Endothelial cell (in vitro differentiated cells): ENCODE measurements at places on chromosomes 5 and 9.

- DNase-seq, result no peak
- peaks cover 23% of the 10 kb centered on the region for H3K27me3 ChIP-seq
- H3K36me3 ChIP-seq, result peaks cover 25% of the 10 kb centered on the region
These were observed 133.4 kb downstream of the DAB2IP start for GRCh38 chr9:121784731-121785411.

DNA sequence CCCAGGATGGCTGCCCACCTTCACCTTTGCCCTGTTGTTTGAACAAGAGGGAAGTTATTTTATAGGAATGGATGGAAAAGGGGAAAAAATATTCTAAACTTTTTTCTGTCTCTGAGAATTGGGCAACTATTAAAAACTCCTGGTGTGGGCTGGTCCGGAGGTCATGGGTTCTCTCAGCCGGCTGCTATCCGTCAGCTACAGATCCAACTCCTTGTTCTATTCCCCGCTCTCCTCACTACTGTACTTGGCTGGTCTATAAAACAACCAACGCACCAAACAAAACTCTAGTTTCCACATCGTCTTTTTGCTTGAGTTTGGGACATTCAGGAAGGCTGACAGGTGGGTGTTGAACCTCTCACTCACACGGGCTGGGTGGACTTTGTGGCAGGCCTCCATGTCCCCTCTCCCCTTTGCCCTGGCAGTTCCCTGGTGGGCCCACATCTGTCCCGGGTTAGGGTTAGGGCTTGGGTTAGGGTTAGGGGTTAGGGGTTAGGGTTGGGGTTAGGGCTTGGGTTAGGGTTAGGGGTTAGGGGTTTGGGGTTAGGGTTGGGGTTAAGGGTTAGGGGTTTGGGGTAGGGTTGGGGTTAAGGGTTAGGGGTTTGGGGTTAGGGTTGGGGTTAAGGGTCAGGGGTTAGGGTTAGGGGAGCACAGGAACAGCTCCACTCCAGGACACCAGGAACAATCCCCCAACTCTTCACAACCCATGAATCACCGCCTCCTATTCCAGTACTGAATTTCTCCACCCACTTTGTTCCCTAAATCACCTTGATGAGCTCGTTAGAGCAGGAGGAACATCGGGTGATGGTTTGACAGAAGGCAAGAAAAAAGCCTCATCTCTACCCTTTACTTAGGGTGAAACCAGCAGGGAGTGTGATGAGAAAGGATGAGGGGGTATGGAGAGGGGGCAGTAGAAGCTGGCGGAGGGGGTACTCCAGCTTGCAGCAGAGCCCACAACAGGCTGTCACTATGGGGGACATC lies 302.1 kb upstream of the IRX4 start:
- no peak overlapping the region for H3K27ac ChIP-seq
- H3K4me3 ChIP-seq, result no peak overlapping the region
- H3K36me3 ChIP-seq, result peaks cover 4% of the 10 kb centered on the region

GRCh38 chr5:198516-199196 lies 7.4 kb downstream of the LRRC14B start:
- H3K27me3 ChIP-seq, result peaks cover 1% of the 10 kb centered on the region
- peaks cover 3% of the 10 kb centered on the region for H3K4me1 ChIP-seq
- peaks cover 5% of the 10 kb centered on the region for H3K36me3 ChIP-seq
- H3K27ac ChIP-seq, result no peak overlapping the region
- no peak for DNase-seq

DNA sequence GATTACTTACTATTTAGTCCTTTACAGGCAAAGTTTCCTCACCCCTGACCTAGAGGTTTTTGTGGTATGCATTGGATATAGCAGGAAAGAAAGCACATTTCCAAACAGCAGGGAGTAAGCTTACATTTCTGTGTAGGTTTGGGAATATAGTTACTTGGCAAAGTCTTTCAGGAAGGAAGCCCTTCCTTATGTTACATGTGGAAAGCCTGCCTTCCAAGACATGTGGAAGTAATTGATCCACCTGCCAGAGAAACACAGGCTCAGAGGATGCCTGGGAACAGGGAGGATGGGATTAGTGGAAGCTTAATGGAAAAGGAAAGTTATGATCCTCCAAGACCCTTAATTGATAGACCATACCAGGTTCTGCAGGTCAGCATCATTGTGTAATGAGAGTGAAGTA lies 87.3 kb upstream of the PPP1R2B start:
- H3K36me3 ChIP-seq, result no peaks in the 10 kb centered on the region
- H3K27me3 ChIP-seq, result no peaks in the 10 kb centered on the region
- H3K4me3 ChIP-seq, result no peak overlapping the region

DNA sequence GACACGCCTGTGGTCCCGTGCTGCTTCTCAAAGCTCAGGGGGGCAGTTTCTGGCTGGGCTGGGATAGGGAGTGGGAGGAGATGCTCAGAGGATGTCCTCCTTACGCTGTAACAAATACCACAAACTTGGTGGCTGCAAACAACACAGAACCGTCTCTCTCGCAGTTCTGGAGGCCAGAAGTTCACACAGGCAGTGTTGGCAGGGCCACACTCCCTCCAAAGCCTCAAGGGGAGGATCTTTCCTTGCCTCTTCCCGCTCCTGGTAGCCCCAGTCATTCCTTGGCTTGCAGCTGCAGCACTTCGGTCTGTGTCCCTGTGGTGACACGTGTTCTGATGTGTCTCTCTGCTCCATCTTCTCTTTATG lies 10.4 kb upstream of the ORM1 start:
- peaks cover 4% of the 10 kb centered on the region for H3K27me3 ChIP-seq
- no peak overlapping the region for H3K27ac ChIP-seq
- H3K36me3 ChIP-seq, result peaks cover 18% of the 10 kb centered on the region
- no peaks in the 10 kb centered on the region for H3K4me1 ChIP-seq
- no peak for DNase-seq

- DNase-seq, result no peak
- no peak overlapping the region for H3K27ac ChIP-seq
- peaks cover 21% of the 10 kb centered on the region for H3K36me3 ChIP-seq
- H3K27me3 ChIP-seq, result peaks cover 5% of the 10 kb centered on the region
- H3K4me1 ChIP-seq, result peaks cover 2% of the 10 kb centered on the region
These were observed 232.9 kb downstream of the GOLPH3 start for GRCh38 chr5:31941151-31941755.

- H3K4me3 ChIP-seq, result no peak overlapping the region
- no peak overlapping the region for H3K27ac ChIP-seq
- no peak for DNase-seq
- peaks cover 1% of the 10 kb centered on the region for H3K27me3 ChIP-seq
- H3K36me3 ChIP-seq, result no peaks in the 10 kb centered on the region
These were observed 410.2 kb downstream of the ACTL7B start for GRCh38 chr9:108445431-108446071.

GRCh38 chr5:134982230-134982629 lies 14.5 kb downstream of the CATSPER3 start:
- no peak overlapping the region for H3K4me3 ChIP-seq
- H3K27me3 ChIP-seq, result no peaks in the 10 kb centered on the region
- no peaks in the 10 kb centered on the region for H3K4me1 ChIP-seq
- no peak for DNase-seq

- no peaks in the 10 kb centered on the region for H3K36me3 ChIP-seq
- H3K27me3 ChIP-seq, result peaks cover 2% of the 10 kb centered on the region
- no peak overlapping the region for H3K4me3 ChIP-seq
These were observed 576.7 kb upstream of the ACO1 start for GRCh38 chr9:31807574-31808256.

DNA sequence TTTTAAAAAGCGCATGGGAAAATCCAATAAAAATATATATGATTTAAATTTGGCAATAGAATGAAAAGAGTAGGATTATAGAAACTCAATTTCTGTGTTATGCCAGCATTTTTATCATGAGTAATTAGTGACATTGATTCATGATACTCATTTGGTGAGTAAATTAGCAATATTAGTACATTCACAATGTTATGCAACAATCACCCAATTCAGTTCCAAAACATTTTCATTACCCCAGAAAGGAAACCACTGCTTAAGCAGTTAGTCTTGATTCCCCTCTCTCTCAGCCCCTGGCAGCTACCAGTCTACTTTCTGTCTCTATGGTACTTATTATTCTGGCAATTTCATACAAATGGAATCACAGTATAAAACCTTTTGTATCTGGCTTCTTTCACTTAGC lies 27.0 kb downstream of the OSMR start:
- peaks cover 10% of the 10 kb centered on the region for H3K4me1 ChIP-seq
- no peaks in the 10 kb centered on the region for H3K27me3 ChIP-seq
- no peak overlapping the region for H3K27ac ChIP-seq
- no peak for DNase-seq

GRCh38 chr9:21607576-21607975 lies 125.5 kb upstream of the IFNE start:
- no peak overlapping the region for H3K27ac ChIP-seq
- no peaks in the 10 kb centered on the region for H3K27me3 ChIP-seq
- no peak for DNase-seq
- no peak overlapping the region for H3K4me3 ChIP-seq

DNA sequence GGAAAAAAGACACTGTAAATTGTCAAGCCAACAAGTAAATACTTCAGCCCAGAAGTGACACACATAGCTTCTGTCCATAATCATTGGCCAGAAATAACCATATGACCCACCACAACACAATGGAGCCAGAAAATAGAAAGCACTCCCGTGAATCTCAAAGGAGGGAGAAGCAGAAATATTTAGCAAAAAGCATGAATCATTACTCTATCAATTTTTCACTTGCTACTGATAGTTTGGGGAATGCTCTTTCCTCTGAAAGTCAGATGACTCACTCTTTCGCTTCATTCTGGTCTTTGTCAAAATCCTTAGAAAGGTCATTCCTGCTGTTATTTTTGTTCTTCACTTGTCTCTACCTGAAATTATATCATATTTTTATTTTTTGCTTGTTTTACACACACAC lies 312.6 kb downstream of the TMEM232 start:
- H3K27ac ChIP-seq, result no peak overlapping the region
- H3K27me3 ChIP-seq, result peaks cover 3% of the 10 kb centered on the region
- no peak for DNase-seq
- no peak overlapping the region for H3K4me3 ChIP-seq

DNA sequence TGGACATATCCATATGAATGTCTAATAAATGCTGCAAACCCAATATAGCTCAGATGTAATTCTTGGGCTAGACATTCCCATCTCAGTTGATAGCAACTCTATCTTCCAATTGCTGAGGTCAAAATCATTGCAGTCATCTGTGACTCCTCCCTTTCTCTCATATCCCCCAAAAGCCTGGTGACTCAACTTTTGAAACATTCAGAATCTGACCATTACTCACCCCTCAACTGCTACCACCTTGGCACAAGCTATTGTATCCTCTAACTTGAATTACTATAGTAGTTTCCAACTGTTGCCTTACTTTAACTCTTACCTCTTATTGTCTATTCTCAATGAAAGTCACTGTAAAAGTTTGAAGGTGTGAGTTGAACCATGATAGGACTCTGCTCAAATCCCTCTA lies 600.1 kb upstream of the RGMB start:
- no peaks in the 10 kb centered on the region for H3K4me1 ChIP-seq
- H3K27me3 ChIP-seq, result peaks cover 2% of the 10 kb centered on the region
- no peak for DNase-seq
- H3K4me3 ChIP-seq, result no peak overlapping the region

- no peak overlapping the region for H3K4me3 ChIP-seq
- no peaks in the 10 kb centered on the region for H3K27me3 ChIP-seq
- no peak overlapping the region for H3K27ac ChIP-seq
- H3K36me3 ChIP-seq, result no peaks in the 10 kb centered on the region
- H3K4me1 ChIP-seq, result no peaks in the 10 kb centered on the region
- no peak for DNase-seq
These were observed 18.9 kb downstream of the OGN start for GRCh38 chr9:92385477-92385876.

- no peak overlapping the region for H3K27ac ChIP-seq
- H3K4me1 ChIP-seq, result no peaks in the 10 kb centered on the region
- no peaks in the 10 kb centered on the region for H3K27me3 ChIP-seq
- no peak overlapping the region for H3K4me3 ChIP-seq
These were observed 910 bp upstream of the GARNL3 start for GRCh38 chr9:127263664-127264063.

GRCh38 chr5:112762113-112762810 lies 24.6 kb downstream of the APC start:
- no peak for DNase-seq
- H3K4me3 ChIP-seq, result no peak overlapping the region
- H3K27me3 ChIP-seq, result no peaks in the 10 kb centered on the region
- peaks cover 11% of the 10 kb centered on the region for H3K36me3 ChIP-seq
- H3K4me1 ChIP-seq, result no peaks in the 10 kb centered on the region

DNA sequence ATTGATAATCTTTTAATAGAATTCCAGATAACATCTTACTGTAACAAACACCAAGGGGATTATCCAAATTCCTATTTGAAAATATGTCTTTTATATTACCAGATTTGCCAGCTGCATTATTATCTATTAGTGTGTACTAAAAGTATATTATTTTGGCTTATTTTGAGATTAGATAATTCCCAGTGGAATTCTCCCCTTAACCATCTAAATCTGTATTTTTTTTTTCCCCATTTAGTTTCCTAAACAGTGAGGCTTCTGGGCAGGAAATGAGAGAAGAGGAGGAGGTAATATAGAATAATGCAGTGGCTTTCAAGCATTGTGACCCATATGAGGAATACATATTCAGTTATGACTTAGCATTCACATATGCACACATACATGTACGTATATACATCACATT lies 53.5 kb upstream of the ABL1 start:
- H3K36me3 ChIP-seq, result peaks cover 10% of the 10 kb centered on the region
- H3K27me3 ChIP-seq, result peaks cover 2% of the 10 kb centered on the region
- no peak for DNase-seq
- no peak overlapping the region for H3K27ac ChIP-seq
- H3K4me3 ChIP-seq, result no peak overlapping the region
- peaks cover 12% of the 10 kb centered on the region for H3K4me1 ChIP-seq

DNA sequence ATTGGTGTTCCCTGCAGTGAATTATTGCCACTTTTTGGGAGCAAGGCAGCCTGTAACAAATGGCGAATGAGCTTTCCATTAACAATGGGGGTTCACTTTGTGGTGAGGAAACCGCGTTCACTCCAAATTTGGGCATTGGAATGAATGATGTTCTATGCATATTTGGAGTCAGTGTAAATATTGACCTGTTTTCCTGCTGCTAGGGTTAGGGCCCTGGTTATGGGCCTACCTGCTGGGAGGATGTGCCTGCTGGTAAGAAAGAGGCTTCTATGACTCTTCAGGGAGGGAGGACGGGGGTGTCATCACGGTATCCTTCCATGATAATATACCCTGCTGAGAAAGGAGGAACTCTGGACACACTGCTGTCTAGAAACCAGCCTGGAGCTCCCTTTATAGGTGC lies 29.0 kb downstream of the C9orf50 start:
- no peak overlapping the region for H3K27ac ChIP-seq
- peaks cover 15% of the 10 kb centered on the region for H3K4me1 ChIP-seq
- peaks cover 13% of the 10 kb centered on the region for H3K27me3 ChIP-seq
- DNase-seq, result no peak
- H3K4me3 ChIP-seq, result no peak overlapping the region

DNA sequence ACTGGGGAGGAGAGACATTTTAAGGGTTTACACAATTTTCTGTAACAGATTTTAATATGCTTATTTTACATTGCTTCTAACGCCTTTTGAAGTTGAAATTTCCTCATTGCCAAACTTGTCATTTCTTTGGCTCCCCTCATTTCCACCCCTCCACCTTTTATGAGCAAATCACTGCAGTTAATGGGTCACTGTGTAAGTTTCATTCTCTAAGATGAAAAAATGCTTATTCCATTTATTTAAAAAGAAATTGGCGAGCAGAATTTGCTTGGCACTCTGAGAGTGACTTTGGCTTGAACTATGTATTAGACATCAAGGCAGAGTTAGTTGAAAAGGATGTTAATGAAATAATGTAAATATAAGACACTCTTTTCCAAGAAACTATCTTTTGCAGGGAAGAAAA lies 66.6 kb downstream of the ITGA1 start:
- no peaks in the 10 kb centered on the region for H3K36me3 ChIP-seq
- H3K4me1 ChIP-seq, result no peaks in the 10 kb centered on the region
- H3K4me3 ChIP-seq, result no peak overlapping the region
- H3K27me3 ChIP-seq, result no peaks in the 10 kb centered on the region
